ENCODE measurements at places on chromosomes 4 and X. TPM values are rescaled to one million over a fixed set of nuclear protein-coding genes. Genes with fewer than 3 reads are reported as not detected.

- DNase-seq = no peak
These were observed 6.3 kb downstream of the MAGED1 start for GRCh38 chrX:51899741-51900140.

DNA sequence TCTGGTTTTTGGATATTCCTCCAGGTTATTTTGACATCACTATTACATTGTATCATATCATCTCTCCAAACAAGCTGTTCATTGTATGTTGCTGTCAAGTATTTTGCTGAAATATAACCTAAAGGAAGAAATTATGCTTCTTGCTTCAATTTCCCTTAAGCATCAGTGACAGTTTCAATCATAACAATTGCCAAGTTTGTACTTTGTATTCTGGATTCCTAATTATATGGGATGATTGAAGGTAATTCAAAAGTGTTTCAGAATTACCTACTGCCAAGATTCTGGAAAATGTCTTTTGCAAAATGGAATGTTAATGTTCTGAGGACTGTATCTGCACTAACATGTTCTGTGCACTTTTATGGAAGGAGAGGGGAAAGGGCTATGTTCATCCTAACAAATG, 228.7 kb downstream of the PRDM5 start:
- DNase-seq = no peak

DNA sequence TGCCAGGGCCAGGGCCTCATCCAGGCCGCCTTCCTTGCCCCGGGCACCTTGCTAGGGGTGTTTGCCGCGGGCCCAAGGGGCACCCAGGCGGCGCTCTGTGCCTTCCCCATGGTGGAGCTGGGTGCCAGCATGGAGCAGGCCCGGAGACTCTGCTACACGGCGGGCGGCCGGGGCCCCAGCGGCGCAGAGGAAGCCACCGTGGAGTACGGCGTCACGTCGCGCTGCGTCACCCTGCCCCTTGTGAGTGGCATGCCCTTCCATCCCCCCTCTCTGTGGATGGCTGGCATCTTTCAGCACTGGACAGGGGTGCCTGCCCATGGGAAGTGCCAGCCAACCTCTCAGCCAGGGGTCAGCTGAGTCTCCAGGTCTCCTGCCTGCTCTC, 3.6 kb downstream of the PLXNB3 start:
- no peak for DNase-seq

DNA sequence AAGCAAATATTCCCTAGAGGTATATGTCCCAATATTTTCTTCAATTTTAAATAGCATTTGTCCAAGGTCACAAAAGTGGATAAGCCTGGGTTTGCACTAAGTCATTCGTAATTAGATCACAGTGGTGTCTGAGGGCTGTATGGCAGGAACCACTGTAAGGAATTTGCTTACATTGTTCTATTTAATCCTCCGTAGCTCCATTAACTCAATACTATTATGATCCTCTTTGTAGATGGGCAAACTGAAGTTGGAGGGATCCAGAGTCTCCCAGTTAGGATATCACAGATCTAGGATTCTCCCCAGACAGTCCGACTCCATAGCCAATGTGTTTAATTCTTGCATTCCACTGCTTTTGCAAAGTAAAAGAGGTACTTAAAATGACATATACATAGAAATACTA, 242.7 kb upstream of the DCAF8L1 start:
- no peak for DNase-seq

DNA sequence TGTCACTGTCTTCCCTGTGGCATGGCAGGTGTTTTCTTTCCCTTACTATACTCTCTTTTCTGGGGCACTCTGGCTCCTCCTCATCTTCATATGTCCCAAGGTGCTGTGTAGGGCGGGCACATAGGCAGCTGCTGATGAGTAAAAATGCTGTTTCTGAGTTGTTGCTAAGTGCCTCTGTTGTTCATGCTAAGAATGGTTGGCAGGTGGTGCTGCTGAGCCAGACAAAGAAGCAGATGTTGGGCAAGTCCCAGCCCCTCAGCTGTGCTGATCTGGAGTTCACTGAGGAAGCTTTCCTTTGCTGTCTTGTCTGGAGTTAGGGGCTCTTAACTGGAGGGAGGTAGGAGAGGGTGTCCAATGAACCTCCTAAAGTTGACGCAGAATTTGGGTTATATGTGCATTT, 40.6 kb downstream of the HADH start:
- peak; percentile 17 for DNase-seq

- no peak for DNase-seq
These were observed 1.4 kb downstream of the RBMX start for GRCh38 chrX:136879001-136879687.

TCEAL2 gene
- 6.8 TPM for total RNA-seq

SUPT20HL2 gene
- not detected for total RNA-seq

ARHGAP4 gene
- total RNA-seq = 90.9 TPM
